Activated T-cell treated with anti-CD3 and anti-CD28 coated beads, Interleukin-2, amount 50 U/mL, for 72 hours (primary cell): ENCODE measurements at places on chromosomes 2 and 18. TPM values are rescaled to one million over a fixed set of nuclear protein-coding genes. Genes with fewer than 3 reads are reported as not detected.

- DNase-seq = no peak
Observed at GRCh38 chr18:44915661-44916060, 235.0 kb downstream of the SETBP1 start.

- DNase-seq = no peak
Observed at GRCh38 chr2:203072371-203072770, 57.7 kb downstream of the NBEAL1 start.

DNA sequence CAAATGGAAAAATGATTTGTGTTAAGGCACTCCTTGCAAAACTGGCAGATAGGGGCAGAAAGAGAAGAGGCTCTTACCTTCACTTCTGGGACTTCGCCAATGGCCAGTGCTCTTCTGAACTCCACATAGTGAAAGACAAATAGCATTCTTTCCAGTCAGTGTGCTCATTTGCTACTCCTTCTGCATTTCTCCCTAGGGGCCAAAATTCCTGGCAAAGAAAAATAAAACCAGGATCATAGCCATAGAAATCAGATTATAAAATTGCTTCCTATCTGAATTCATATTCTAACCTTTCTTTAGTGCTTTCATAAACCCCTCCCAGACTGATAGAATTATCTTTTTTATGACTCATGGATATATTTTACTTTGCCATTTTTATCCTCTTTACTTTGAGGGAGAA lies 56.9 kb upstream of the PELI1 start:
- DNase-seq = no peak

GRCh38 chr2:181165199-181165868 lies 184.9 kb downstream of the UBE2E3 start:
- DNase-seq = peak; percentile 33

DNA sequence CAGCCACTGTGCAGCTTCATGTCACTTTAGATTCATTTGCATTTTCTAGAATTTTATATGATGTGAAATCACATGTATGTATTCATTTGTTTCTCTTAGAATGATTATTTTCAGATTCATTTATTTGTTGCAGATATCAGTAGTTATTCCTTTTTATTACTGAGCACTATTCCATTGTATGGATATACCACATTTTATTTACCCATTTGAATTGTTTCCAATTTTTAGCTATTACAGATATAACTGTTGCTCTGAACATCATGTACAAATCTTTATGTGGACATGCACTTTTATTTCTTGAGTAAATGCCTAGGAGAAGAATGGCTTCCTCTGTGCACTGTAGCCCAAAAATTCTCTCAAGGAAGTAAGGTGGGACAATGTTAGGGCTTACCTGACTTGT lies 767.8 kb upstream of the FANCL start:
- no peak for DNase-seq

DNA sequence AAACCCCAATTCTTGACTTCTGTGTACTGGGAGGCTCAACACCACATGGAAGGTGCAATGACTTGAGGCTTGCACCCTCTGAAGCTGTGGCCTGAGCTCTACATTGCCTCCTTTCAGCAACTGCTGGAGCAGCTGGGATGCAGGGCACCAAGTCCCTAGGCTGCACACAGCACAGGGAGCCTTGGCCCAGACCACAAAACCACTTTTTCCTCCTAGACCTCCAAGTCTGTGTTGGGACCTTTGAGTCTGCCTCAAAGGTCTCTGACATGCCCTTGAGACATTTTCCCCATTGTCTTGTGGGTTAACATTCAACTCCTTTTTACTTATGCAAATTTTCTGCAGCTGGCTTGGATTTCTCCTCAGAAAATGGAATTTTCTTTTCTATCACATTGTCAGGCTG lies 62.6 kb upstream of the KCNE4 start:
- no peak for DNase-seq

Gene CFAP65
- total RNA-seq = not detected

GRCh38 chr2:173874003-173874893 lies 90.9 kb downstream of the SP3 start:
- no peak for DNase-seq
